Activated CD4-positive, alpha-beta T cell treated with anti-CD3 and anti-CD28 coated beads for 1 hour (primary cell): ENCODE measurements at places on chromosomes 12 and 14.

DNA sequence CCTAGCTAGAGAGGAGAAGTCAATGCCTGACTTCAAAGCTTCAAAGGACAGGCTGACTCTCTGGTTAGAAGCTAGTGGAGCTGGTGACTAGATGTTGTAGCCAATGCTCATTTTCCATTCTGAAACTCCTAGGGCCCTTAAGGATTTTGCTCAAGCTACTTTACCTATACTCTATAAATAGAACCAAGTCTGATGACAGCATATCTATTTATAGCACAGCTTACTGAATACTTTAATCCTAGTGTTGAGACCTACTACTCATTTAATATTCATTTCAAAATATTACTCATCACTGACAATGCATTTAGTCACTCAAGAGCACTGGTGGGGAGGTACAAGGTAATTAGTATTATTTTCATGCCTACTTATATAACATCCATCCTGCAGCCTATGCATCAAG is 137.2 kb upstream of the PELI2 start:
- no peak for DNase-seq

GRCh38 chr12:113120670-113121370 is 14.7 kb downstream of the RASAL1 start:
- DNase-seq, result no peak

DNA sequence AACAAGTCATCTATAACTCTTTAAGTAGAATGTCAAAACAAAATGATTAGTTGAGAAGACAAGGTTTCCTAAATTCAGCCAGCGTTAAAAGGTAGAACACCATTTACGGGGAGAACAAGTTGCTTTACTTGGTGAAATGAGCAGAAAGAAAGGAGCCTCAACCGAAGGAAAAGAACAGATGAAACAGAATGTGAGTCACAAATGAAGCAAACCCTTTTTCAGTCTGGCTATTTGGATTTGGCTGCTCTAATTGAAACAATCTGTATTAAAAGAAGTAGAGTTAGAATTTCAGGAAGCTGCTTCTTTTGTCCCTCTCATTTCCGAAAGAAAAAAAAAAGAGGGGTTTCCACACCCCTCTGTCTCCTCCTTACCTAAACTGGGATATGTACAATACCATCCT is 34.6 kb downstream of the CEP128 start:
- no peak for DNase-seq

DNA sequence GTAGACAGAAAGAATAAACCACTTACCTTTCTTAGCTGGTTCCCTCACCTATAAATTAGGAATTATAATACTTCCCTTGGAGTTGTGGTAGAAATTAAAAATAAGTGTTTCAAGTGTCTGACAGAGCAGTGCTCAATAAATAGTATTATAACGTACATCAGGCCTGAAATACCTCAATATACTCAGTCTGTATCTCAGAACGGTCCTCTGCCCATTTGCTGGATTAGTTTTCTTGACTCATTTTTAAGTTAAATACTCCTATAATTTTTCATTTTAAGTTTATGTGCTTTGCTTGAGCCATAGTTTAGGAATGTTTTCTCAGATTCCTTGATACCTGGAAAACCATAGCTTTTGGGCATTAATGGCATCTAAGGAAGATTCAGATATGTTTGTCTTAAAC is 22.4 kb downstream of the ARHGAP5 start:
- DNase-seq, result no peak

DNA sequence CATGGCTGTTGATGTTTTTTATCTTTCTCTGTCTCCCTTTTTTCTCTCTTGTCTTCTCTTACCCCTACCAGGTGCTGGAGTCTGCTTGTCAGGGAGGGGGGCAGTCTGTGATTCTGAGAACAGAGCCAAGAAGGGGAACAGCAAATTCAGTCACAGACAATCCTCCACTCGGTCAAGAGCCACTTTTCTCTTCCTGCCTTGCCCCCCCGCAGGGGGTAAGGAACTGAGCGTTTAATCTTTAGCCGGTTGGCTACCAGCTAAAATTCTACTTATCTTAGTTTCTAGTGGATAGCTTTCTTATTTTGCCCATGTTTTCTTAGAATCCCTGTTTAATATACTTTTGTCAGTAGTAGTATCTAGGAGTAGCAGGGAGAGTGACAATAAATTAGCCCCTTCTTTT is 1.9 kb downstream of the RIMKLB start:
- no peak for DNase-seq

- DNase-seq, result no peak
These were observed 318.0 kb downstream of the BCAT1 start for GRCh38 chr12:24630856-24631255.

- DNase-seq, result peak; percentile 20
These were observed 756 bp downstream of the TULP3 start for GRCh38 chr12:2891240-2892053.

DNA sequence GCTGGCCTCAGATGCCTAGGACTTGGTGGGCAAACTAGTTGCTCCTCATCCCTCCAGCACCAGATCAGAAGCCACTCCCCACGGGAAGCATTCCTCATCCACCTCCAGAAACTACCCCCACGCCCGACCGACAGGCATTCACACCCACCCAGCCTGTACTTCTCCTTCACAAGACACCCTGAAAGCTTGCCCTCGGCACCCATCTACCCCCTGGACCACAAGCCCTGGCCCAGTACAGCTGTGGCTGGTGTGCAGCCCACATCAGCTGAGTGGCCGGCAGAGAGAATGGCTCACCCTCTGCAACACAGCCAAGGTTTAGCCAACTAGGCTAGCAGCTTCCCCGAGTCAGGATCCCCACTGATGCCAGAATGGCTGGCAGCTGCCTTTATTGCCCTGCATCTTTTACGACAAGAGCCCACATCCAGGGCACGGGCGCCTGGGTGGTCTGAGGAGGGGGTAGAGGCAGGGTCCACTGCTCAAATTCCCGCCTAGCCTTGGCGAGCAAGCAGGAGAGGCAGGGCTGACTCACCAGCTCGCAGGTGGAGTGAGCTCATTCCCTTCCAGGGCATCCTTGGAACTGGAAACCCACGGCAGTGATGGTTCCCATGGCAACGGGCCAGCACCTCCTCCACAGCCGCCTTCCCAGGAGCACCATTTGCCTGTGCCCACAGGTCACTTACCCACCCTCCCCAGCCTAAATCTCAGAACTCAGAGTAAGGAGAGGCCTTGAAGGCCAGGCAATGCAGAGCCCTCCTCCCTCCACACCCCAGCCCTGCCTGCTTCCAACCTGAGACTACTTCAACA is 17.1 kb downstream of the ACTN1 start:
- DNase-seq, result no peak
